ENCODE measurements at places on chromosomes 2 and 18. TPM values are rescaled to one million over a fixed set of nuclear protein-coding genes. Genes with fewer than 3 reads are reported as not detected.

DNA sequence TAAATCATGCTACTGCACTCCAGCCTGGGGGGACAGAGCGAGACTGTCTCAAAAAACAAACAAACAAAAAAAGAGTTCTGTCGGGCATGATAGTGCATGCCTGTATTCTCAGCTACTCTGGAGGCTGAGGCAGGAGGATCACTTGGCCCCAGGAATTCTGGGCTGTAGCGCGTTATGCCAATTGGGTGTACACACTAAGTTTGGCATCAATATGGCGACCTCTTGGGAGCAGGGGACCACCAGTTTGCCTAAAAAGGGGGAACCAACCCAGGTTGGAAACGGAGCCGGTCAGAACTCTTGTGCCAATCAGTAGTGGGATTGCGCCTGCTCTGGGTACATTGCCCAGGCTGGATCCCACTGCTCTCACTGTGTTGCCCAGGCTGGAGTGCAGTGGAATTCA lies 49.7 kb downstream of the SDC1 start:
- DNase-seq = no peak

DNA sequence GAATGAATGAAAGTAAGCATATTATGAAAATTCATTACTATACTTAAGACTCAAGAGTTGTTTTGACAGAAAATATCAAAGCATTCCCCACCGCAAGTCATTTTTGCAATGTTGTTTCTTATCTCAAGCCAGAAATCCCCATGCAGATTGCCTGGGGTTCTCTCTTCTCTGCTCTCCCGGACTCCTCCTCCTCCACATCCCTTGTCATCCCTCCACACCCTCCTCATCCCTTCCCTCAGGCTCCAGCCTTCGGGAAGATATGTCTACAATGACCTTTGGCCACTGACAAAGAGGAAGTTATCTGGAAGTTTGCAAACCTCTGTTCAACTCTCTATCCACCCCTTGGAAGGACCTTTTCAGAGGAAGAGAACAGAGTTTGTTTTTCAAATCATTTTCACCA lies 11.9 kb downstream of the TFCP2L1 start:
- no peak for DNase-seq

APLF gene
- total RNA-seq = 4.5 TPM

KLHL29 gene
- total RNA-seq = 3.1 TPM

Data from PC-9 (cell line).